ENCODE measurements at places on chromosomes 2 and 18. TPM values are rescaled to one million over a fixed set of nuclear protein-coding genes. Genes with fewer than 3 reads are reported as not detected.

Gene DCTN1
- total RNA-seq, result 92.2 TPM

Gene KCNS3
- 16.0 TPM for total RNA-seq

Gene CRYBA2
- total RNA-seq, result not detected

Gene CEP76
- 9.5 TPM for total RNA-seq

Gene BOLL
- not detected for total RNA-seq

Gene ANO7
- total RNA-seq, result 0.98 TPM

Gene CNTNAP5
- total RNA-seq, result 0.66 TPM

Gene LYPD6
- total RNA-seq, result 3.9 TPM

Gene CNOT11
- 19.2 TPM for total RNA-seq

Gene FER1L5
- 0.98 TPM for total RNA-seq
